ENCODE measurements at places on chromosomes 6 and 20.

GRCh38 chr6:33914645-33915044, 110.8 kb upstream of the MLN start:
- DNase-seq, result peak; percentile 40

- DNase-seq, result no peak
Observed at GRCh38 chr6:111631018-111631417, 25.3 kb upstream of the TRAF3IP2 start.

- DNase-seq, result no peak
Observed at GRCh38 chr20:46624946-46625345, 26.3 kb downstream of the SLC13A3 start.

- no peak for DNase-seq
Observed at GRCh38 chr6:5506149-5506548, 244.8 kb downstream of the FARS2 start.

GRCh38 chr20:62470459-62470858, 5.3 kb downstream of the GATA5 start:
- DNase-seq, result no peak

DNA sequence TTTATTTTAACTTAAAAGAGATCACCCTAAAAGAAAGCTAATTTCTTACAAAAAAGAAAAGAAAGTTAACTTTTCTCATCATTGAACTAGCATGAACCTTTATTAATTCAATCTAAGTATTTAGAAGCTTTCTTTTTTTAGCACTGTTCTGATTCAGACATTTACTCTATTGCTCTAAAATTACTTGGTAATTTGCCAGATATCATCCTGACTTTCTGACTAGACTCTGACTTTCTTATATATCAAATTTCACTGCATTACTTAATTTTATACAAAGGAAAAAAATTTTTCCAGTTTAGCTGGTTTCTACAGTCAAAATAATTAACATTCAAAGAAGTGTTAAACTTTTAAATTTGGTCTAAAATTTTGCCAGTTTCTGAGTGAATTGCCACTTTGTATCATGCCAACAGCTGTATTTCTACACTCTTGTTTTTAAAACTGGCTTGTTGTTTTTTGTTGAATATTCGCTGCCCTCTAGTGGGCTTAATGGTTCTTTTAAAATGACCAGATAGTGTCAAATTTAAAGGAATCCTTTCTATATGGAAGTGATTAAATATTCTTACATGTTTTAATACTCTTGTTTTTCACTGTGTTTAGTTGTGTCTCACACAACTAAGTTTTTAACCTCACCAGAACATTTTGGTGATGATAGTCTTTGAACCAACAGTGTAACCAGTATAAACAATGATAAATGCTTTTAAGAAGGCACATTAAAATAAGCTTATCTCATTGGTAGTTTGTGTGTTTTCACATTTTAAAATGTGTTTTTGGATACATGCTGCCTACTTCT, 102.0 kb downstream of the POPDC3 start:
- DNase-seq, result no peak

- DNase-seq, result no peak
Observed at GRCh38 chr6:151482290-151482689, 11.5 kb upstream of the CCDC170 start.

DNA sequence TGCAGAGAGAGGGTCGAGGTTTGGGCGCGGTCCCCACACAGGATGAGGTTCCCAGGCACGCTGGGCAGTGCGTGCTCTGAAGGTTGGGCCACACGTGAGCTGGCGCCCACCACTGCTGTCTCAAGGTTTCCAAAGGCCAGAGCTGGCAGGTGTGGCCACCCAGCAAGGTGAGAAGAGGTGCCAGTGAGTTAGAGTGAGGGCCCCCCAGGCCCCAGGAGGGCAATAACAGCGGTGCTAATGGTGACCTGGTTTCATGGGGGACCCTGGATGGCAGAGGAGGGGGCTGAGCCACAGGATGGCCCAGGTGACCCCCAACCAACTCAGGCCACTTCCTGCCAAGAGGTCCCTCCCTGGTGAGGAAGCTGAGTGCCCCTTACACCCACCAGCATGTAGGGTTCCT, 185.0 kb downstream of the TAF4 start:
- DNase-seq, result no peak

GRCh38 chr6:149108749-149109100, 208.8 kb upstream of the TAB2 start:
- no peak for DNase-seq

DNA sequence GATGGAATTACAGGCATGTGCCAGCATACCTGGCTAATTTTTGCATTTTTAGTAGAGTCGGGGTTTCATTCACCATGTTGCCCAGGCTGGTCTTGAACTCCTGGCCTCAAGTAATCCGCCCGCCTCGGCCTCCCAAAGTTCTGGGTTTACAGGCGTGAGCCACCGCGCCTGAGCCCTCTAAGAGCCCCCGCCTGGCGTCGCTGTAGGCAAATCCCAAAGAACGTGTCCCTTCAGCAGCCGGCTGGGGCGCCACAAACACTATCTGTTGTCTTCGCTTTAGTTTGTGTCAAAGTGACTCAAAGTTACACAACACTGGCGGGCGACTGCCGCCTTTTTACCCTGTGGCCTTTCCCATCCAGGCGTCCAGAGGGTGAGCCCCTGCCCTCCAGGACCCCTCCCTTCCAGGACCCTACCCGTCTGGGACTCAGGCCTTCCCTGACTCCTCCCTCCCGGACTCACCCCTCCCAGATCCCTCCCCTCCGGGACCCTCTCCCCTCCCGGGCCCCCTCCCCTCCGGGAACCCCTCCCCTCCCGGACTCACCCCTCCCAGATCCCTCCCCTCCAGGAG, 940 bp upstream of the ADRM1 start:
- DNase-seq, result peak; percentile 69

- no peak for DNase-seq
Observed at GRCh38 chr6:54112151-54112650, 958 bp downstream of the MLIP start.

GRCh38 chr20:11447371-11448100, 470.2 kb upstream of the BTBD3 start:
- DNase-seq, result no peak

GRCh38 chr6:36109092-36109491, 21.2 kb upstream of the MAPK13 start:
- DNase-seq, result peak; percentile 74

DNA sequence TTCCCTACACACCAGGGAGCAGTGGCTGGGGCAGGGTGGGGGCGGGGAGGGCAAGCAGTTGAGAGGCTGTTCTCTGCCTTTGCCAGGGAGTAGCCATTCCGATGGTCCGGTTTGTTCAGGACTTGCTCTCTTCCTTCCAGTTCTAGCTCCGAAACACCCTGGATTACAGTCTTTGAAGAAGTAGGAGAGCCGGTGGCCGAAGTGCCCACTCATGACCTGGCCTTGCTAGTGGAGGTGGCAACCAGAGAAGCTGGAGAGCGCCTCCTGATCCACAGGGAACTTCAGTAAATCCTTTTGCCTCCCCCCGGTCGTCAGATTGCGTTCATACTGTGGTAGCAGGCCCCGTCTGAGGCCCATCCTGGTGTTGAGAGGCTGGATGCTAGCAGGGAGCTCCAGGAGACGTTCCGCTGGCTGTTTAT, 92.8 kb downstream of the ARID1B start:
- no peak for DNase-seq

DNA sequence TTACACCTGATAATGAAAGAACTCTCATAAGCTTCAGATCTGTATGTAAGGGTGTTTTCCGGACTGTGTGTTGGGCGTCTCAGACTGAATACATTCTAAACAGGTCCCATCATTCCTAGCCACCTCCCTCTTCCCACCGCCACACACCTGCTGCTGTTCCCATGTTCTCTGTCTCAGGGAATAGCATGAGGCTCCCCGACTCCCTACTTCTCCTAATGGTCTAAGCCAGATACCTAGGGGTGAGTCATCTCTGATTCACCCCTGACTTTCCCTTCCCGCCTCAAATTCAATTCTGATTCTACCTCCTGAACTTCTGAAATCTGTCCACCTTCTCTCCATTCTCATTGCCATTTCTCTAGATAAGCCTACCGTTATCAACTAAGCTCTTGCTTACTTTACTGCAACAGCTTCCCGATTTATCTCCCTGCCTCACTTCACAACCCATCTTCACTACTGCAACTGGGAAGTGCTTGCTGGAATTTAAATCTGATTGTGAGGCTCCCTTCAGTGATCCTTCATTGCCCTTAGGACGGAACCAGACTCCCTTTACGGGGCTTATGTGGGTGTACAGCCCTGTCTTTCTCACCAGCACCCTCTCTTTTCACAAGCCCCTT, 1.6 kb downstream of the TMEM14A start:
- DNase-seq, result no peak

DNA sequence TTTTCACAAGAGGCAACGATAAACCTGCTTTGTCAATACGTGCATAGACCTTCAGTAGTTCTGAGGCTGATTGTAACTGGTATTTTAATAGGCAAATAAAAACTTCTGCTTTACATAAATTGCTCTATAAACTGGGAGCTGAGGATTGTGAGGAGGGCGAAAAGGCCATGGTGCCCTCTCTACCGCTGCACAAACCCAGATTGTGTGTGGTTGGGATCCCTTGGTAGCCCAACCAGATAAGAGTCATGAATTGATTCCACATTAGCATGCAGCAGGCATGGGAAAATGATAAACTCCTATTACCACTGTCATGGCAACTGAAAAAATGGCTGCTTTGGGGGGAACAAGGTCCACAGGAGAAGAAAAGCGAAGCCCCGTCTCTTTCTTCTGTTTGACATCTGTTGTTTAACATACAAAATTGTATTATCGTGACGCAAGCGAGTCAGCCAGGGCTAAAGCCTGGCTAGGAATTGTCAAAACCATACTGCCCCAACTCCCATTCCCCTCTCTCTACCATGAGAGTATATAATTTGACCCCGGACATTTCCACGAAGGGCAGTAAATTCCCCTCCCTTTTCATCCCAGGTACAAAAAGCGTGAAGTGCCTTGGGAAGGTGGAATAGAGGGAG, 157.8 kb upstream of the SALL4 start:
- DNase-seq, result no peak

DNA sequence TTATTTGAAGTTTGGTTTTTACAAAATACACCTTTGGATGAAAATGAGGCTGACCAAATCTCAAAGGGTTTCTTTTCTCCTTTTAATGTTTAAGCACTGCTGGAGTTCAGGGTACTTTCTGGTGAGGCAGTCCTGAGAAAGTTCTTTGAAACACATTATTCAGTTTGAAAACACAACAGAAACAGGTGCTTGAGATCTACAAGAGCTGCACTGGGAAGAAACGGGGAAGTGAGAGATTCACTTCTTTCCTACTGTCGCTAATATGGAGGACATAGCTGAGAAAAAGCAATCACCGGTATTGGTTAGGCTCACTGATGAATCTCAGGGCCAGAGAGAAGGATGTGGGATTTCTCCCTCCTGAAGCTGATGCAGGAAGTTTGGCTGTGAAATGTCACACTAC, 22.9 kb upstream of the TMEM170B start:
- DNase-seq, result no peak

DNA sequence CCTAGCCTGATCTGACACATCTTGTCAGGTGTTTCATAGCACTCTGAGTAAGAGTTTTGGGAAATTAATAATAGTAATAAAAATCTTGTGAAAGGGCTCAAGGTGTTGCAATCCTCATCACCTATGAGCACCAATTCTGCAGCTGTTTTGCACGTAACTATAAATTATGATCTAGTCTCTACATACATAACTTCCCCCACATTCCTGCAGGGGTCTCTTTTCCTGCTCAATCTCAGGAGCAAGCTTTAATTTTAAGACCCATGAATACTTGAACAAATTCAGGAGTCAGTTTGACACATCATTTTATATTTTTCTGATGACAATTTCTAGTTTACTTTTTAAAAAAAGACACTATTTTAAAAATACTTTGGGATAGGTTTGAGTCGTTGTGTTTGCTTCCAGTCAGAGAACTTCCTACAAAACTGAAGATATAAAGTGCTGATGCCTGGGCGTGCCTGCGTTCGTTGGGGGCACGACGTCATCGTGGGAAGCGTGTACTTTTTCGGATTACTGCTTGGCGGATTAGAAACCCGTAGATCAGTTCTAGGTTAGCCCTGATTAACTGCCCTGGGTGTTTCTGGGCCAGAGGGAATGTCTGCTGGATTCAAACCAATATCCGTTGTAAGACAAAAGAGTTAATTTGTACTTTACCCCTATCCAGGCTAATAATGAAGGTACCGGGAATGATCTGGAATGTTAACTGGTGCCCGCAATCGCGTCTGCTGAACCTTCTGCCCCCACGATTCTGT, 1.0 kb upstream of the E2F3 start:
- DNase-seq, result no peak

DNA sequence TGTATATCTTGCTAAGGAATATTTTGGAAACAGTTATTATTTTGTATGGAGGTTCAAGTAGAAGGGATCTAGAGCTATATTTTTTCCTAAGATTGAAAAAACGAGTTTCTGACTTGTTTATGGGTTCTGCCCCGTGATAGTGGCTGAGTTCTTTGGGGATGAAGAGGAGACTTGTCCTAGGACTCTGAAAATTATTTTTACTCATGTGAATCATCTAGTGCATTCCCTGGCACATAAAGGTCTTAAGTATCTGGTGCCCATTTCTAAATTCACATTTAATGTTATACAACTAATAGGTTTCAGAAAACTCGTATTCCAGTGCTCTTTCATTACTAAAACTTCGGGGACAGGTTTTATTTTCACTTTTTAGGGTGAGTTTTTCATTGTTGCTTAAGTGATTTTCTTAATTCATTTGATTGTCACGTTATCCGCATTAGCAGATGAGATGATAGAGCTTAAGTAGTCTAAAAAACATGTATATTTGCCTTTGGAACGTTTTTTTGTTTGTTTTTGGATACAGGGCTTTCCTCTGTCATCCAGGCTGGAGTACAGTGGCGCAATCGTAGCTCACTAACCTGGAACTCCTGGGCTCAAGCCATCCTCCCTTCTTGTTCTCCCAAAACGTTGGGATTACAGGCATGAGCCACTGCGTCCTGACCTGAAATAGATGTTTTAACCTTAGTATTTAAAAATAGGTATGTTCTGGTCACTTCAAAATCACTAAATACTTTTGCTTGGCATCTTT, 2.1 kb downstream of the NFYA start:
- DNase-seq, result no peak

DNA sequence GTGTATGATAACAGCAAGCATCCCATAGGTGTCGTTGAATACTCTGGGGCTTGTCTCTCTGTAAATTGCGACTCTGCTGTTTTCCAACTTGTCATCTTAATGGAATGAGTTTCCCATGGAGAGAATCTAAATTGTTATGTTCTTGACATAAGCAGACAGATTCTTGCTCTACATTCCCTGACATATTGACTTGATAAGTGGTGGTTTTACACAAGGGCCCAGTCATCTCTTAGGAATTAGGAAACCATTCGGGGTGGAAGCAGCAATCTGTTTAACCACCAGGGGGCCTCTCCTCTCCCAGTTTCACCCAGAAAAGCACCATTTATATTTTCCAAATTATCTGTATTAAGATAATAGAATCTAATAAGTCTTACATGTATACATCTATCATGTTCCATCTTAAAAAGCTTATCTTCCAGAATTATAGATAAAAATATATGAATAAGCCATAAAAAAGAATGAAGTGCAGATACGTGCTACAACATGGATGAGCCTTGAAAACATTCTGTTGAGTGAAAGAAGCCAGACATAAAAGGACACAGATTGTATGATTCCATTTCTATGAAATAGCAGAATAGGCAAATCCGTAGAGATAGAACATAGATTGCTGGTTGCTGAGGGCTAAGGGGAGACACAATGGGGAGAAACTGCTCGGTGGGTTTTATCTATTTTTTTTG, 23.1 kb upstream of the MROH8 start:
- no peak for DNase-seq

All from T-helper 1 cell (primary cell).